ENCODE measurements at places on chromosomes 13 and 19.

DNA sequence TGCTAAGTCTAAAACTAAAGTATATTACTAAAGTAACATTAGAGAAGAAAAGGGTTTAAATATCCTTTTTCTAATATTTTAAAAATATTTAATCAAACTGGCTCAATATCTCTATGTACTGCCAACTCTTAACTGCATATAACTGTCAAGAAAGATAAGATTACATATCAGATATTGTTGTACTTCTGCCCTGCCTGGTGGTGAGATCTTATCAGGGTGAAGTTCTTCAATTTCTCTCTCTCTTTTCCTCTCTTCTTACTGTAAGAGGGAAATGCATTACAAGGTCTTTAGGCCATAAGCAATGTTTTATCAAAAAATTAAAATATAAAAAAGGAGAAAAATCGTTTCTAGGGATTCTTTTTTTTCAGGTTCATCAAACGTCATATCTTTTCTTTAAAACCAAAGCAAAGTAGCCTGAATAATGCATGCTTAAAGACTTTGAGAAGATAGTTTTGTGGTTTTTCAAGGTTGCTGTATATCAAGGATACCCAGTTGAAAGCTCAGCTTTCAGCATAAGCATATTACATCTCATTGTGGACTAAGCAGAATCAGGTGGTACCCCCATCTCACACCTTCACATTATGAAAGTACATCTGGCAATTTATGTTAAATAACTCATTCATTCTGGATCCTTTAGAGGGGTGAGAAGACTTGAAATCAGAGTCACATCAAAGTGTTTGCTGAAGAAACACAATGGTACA, 1625.7 kb upstream of the SLC10A2 start:
- no peak overlapping the region for H3K27ac ChIP-seq
- no peaks in the 10 kb centered on the region for H3K4me1 ChIP-seq
- no peak for DNase-seq
- no peaks in the 10 kb centered on the region for H3K27me3 ChIP-seq

- H3K4me3 ChIP-seq, result no peak overlapping the region
- H3K4me1 ChIP-seq, result peaks cover 3% of the 10 kb centered on the region
- no peaks in the 10 kb centered on the region for H3K27me3 ChIP-seq
- no peak for DNase-seq
- no peaks in the 10 kb centered on the region for H3K36me3 ChIP-seq
These were observed 108.2 kb downstream of the GNG7 start for GRCh38 chr19:2594319-2594718.

GRCh38 chr19:808423-808775, 11.1 kb downstream of the PTBP1 start:
- H3K27ac ChIP-seq, result no peak overlapping the region
- H3K4me1 ChIP-seq, result peaks cover 4% of the 10 kb centered on the region
- H3K27me3 ChIP-seq, result no peaks in the 10 kb centered on the region
- no peak overlapping the region for H3K4me3 ChIP-seq
- peaks cover 86% of the 10 kb centered on the region for H3K36me3 ChIP-seq
- no peak for DNase-seq

- H3K27ac ChIP-seq, result no peak overlapping the region
- no peak overlapping the region for H3K4me3 ChIP-seq
- H3K36me3 ChIP-seq, result peaks cover 81% of the 10 kb centered on the region
- no peaks in the 10 kb centered on the region for H3K27me3 ChIP-seq
- DNase-seq, result no peak
These were observed 6.5 kb downstream of the SLC44A2 start for GRCh38 chr19:10631874-10632273.
